ENCODE measurements at places on chromosomes 4 and X.

DNA sequence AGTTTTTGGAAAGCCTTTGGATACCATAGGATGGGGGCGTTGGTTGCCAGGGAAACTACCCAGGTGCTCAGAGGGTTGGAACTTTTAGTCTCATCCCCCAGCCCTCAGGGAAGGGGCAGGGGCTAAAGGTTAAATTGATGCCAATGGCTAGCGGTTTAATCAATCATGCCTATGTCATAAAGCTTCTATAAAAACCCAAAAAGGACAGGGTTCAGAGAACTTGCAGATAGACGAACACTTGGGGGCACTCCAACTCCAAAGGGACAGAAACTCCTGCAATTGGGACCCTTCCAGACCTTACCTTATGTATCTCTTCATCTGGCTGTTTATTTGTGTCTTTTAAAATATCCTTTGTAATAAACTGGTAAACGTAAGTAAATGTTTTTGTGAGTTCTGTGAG, 30.0 kb upstream of the GPR173 start:
- no peak for DNase-seq

DNA sequence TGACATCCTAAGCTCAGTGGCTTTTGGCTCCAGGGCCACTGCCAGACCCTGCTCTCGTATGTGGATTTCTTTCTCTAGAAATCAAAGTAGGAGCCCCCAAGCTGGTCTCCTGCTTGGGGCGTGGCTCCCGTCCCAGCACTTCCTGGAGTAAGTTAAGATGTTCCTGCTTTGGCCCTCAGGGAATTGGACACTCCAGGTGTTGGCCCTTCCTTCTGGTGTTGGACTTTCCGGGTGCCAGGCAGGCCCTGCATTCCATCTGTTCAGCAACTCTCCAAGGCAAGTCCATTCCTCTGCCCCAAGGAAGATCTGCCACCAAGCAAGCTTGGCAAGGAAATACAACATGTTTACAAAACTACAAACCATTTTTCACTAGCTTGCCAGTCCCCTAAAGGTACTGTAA, 22.1 kb upstream of the GPC4 start:
- no peak for DNase-seq

DNA sequence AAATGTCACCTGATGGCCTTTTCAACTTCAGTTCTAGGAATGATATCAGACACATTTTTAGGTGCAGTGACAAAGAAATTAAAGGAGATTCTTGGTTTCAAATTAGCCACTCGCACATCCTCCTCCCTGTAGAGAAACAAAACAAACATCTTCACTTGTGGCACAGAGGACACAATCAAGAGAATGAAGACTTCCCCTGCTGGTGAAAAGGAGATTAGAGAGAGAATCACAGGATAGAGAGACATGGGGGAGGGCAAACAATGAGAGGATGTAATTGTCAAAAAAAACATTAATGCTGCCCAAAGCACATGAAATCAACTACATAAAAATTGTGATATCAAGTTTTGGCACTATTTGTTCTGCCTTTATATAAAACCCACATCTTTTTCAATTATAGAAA, 34.5 kb downstream of the ACE2 start:
- no peak for DNase-seq

GRCh38 chr4:57109847-57110639, at the start of gene IGFBP7:
IGFBP7 (minus strand) TSS chr4:57110385; CDS start chr4:57110351, 34 bp downstream.
- no peak for DNase-seq

DNA sequence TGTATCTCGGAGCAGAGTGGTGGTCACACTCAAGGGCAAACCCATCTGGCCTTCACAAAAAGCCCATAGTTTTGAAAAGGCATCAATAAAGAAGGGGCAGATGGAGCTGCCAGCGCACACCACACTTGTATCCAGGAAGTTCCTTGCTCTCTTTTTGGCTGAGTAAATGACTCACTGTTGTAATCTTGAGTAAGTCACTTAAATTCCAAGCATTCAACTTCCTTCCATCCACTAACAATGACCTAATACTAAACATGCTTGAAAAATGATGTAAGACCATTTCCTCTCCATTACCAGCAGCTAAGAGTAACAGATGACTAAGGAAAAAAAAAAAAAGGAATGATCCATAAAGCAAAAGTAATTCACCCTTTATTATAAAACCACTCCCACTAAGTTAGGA, 32.4 kb upstream of the MYOZ2 start:
- no peak for DNase-seq

GRCh38 chr4:23058165-23058776, 365.5 kb downstream of the GBA3 start:
- DNase-seq, result no peak

GRCh38 chr4:182715548-182715947, 201.6 kb downstream of the DCTD start:
- DNase-seq, result no peak

DNA sequence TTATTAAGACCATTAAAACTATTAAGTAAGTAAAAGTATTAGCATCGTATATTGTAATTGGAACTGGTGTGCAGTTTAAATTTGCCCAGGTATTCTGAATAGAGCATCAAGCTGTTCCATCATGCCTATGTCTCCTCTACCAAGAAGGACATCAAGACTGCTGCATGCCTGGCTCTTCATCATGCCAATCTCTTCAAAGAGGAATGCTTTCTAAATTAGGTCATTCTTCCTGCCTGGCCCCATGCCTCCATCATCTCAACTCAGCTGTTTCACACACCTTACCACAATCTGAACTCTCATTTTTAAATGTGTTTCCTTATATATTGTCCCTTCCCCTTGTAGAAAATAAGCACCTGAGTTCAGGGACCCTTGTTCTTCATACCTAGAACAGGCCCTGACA, 270.5 kb upstream of the PPARGC1A start:
- DNase-seq, result no peak

- no peak for DNase-seq
These were observed 34.8 kb upstream of the CXCL6 start for GRCh38 chr4:73801692-73802091.
